ENCODE measurements at places on chromosomes 12 and 14. TPM values are rescaled to one million over a fixed set of nuclear protein-coding genes. Genes with fewer than 3 reads are reported as not detected.

Gene PTPRR
- total RNA-seq: 0.85 TPM

Gene KRT3
- total RNA-seq: not detected

Gene EPYC
- not detected for total RNA-seq

Gene FOXN4
- 0.33 TPM for total RNA-seq

Gene PROX2
- total RNA-seq: not detected

Gene GXYLT1
- total RNA-seq: 9.9 TPM

- peak; percentile 53 for DNase-seq
Measured at GRCh38 chr12:122849352-122850047, 14.2 kb downstream of the HIP1R start.

GRCh38 chr12:13101821-13102375 lies 1.6 kb downstream of the GSG1 start:
- no peak for DNase-seq

- DNase-seq: peak; percentile 80
Measured at GRCh38 chr14:96762650-96763049, 34.5 kb upstream of the VRK1 start.

GRCh38 chr12:9786726-9787717 lies 26.3 kb upstream of the CD69 start:
- no peak for DNase-seq

- DNase-seq: peak; percentile 63
Measured at GRCh38 chr12:51886021-51886710, 1.7 kb upstream of the ANKRD33 start.

- DNase-seq: no peak
Measured at GRCh38 chr14:50736932-50737419, 68.9 kb upstream of the SAV1 start.

GRCh38 chr12:13001775-13002040 lies 1.6 kb upstream of the HEBP1 start:
- no peak for DNase-seq

DNA sequence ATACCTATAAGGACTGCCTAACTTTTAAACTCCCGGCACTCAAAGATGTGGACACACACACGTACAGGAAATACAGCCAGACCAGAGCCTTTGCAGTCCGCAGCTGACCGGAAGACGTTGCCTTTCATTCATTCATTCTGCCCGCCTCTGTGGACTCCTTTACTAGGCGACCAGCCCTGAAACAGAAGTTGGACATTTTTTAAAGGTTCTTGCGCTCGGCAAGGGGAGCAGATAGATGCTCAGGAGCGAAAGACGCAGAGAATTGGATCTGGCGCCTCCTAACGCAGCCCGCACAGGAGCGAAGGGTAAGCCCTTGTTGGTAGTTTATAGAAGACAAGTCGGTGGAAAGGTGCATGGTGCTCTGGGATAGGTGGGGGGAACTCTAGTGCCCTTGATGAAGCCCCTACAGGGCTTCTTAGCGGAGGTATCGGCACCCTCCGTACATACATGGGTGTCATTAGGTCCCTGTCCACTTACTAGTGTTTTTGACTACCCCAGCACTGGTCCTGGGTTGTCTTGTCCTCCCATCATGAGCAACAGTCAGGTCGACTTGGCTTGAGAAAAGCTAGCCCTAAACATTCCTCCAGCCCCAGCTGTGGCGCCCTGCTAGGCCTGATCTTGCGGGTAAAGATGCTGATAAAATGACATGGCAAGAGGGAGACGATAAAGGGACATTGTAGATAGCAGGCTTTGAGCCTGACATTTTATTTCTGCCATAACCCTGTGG lies at the start of gene KDM2B:
Gene KDM2B (minus strand): TSS at position 65 of the 727 bp plus-strand sequence. CDS start 112 bp downstream, outside the sequence.
- DNase-seq: no peak

DNA sequence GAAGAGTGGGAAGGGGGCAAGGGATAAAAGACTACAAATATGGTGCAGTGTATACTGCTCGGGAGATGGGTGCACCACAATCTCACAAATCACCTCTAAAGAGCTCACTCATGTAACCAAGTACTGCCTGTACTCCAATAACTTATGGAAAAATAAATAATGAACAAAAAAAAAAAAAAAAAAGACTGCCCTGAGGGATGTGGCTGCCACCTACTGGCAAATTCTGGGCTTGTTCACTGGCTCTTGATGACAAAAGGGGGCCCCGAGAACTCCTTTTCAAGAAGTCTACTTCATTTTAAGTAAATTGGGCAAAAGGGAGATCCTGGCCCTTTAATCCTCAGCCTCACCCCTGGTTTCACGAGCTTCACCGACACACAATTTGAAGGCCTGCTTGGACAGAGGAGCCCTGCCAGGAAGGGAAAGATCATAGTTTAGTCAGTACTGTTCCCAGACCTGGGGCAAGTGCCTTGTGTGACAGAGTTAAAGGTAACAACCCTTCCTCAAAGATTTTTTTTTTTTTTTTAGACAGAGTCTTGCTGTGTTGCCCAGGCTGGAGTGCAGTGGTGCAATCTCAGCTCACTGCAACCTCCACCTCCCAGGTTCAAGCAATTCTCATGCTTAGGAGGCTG lies 26.1 kb upstream of the STAC3 start:
- DNase-seq: peak; percentile 66

GRCh38 chr12:104213952-104214351 lies 1.6 kb upstream of the TXNRD1 start:
- no peak for DNase-seq

- DNase-seq: no peak
Measured at GRCh38 chr14:66143387-66144112, 342.6 kb upstream of the CCDC196 start.

DNA sequence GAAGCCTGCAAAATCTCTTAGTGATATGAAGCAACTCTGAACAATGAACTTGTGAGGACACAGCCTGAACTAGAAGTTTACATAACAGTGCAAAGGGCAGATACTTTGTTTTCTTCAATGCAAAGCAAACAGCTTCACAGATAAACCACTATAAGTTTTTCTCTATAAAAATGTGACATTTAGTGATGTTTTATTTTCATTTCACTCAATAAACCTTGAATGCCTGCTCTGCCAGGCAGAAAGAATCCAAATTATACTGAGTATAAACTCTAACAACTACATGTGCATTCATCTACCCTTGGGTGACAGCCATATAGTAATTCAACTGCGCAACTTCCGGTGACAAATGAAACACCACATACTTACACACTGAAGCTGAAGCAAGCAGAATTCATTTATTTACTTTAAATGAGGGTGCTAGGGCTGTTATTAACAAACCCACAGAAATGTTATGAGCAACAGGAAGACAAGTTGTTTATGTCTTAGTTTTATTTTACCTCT lies 10.3 kb downstream of the DCP1B start:
- DNase-seq: no peak
